ENCODE measurements at places on chromosomes 2 and 18.
A peak's percentile ranks its signal among the peaks of the same experiment; 100 is the strongest.

GRCh38 chr2:32246911-32247310 is 17.8 kb downstream of the NLRC4 start:
- DNase-seq, result no peak

GRCh38 chr2:134393075-134393461 is 139.2 kb downstream of the MGAT5 start:
- DNase-seq, result no peak

DNA sequence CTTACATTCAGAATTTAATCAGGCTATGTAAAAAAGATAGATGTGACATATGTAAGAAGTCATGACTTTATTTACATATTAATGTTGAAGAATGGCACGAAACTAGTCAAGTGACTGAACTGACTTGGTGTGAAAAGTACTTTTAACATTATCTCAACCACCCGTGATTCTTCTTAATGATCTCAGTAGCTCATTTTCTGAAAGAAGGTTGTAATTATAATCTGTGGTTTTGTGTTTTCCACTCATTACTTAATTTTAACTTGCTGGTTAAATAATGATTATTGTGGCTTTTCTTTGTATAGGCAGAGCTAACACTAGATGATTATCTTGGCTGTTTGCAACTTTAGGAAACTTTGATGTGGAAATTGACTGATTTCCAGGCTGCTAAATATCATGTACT is 18.5 kb downstream of the KCNJ13 start:
- no peak for DNase-seq

DNA sequence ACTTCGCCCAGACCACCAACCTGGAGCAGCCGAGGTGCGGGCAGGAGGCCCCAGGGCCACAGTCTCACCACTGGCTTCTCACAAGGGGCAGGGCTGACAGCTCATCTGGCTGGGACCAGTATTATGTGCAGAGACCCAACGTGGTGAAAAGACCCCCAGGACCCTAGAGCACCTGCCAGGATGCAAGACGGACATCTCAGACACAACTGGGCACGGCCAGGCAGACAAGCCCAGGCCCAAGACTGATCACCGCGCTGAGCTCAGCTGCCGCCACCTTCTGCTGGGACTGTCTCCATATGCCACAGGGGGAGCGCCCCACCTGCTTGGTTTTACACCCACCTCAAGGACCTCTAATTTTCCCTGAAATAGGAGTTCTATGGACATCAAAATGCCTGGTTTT is 23.2 kb downstream of the HDAC4 start:
- no peak for DNase-seq

DNA sequence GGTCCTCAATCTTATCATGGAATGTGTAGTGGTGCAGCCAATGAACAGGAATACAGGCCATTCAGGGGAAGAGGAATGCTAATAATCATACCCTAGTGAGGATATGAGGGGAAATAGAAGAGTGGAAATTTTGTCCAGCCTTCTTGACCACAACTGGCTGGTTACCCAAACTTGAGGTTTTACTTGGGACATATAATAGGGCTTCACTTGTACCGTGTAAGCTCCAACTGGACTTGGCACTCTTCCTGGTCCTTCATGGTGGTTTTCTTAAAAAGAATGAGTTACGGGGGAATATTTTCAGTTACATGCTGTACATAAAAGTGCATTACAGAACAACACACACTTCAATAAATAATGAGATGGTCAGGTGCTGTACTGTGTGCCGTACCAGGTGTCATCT is 234.9 kb upstream of the RASGRP3 start:
- DNase-seq, result no peak

- peak; percentile 74 for DNase-seq
Observed at GRCh38 chr2:70070542-70071268, 16.6 kb upstream of the PCBP1 start.

- no peak for DNase-seq
Observed at GRCh38 chr2:43073401-43073825, 153.0 kb downstream of the ZFP36L2 start.

DNA sequence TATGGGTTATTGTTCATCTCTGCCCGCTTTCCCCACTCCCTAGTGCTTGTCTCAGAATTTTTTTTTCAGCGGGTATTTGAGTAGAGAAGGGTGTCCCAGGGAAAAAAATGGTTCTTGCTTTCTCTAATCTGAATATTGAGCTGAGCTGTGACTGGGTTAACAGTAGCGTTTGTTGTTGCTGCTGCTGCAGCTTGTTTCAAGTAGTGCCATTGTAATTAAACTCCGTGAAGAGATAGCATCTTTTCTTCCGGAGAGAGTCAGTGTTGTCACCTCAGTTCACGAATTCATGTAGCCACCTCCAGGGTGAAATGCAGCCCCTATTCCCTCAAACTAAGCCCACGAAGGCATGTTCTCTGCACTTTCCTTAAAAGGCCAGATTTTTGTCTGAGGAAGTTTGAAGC is 1.5 kb upstream of the AAK1 start:
- DNase-seq, result no peak

DNA sequence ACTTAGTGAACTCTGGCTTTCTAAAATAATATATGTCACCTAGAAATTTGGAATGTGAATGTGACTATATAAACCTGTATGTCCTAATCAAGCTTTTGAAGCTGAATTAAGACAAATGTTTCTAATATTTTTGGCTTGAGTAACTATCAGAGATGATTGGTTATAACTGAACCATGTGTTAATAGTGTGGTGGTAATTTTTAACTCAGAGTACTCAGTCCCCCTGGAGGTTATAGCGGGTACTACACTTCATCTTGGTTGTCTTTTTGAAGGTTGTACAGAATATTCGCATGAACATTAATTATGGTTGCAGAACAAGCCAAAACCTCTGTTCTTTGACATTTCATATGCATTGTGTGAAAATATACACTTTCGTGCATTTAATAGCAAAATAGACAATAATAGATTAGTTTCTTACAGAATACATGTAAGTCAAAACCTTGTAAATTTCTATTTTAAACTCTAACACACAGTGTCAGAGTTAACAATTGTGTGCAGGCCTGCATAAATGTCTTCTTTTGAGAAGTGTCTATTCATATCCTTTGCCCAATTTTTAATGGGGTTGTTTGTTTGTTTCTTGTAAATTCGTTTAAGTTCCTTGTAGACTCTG is 86.0 kb downstream of the OSBPL6 start:
- no peak for DNase-seq

All from left lobe of liver (tissue), 2 donors.